NCI-H1417 treated with DMSO at 0.1 percent for 48 hours (cell line): ENCODE measurements at places on chromosomes 6 and 20.

GRCh38 chr6:157961832-157962575 lies 19.7 kb upstream of the SYNJ2 start:
- no peak for DNase-seq

DNA sequence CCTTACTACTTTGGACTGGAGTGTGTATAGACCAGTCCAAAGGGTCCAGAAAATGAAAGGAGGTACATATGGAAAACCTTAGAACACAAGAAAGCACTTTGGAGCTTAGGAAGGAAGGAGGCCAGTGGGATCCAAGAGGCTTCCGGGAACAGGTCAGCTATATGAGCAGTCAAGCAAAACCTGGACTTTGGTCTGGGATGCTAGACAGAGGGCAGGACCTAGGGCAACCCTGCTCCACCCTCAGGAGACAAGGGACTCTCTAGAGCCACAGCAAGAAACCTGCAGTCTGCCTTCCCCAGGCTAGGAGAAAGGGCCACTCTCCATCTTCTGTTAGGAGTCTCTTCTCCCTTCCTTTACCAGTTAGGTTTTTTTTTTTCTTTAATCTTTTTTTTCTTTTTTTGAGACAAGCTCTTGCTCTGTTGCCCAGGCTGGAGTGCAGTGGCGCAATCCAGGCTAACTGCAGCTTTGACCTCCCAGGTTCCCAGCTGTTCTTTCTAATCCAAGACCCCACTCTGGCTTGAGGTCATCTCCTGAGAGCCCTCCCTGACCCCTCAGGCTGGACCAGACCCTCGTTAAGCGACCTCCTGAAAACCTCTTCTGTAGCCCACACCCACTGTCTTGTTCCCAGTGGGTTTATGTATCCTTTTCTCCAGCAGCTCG lies 4.6 kb downstream of the KCNK5 start:
- no peak for DNase-seq

GRCh38 chr6:1498491-1499113 lies 109.2 kb downstream of the FOXF2 start:
- DNase-seq: no peak

GRCh38 chr6:155314773-155315515 lies 660 bp upstream of the TFB1M start:
- peak; percentile 97 for DNase-seq

DNA sequence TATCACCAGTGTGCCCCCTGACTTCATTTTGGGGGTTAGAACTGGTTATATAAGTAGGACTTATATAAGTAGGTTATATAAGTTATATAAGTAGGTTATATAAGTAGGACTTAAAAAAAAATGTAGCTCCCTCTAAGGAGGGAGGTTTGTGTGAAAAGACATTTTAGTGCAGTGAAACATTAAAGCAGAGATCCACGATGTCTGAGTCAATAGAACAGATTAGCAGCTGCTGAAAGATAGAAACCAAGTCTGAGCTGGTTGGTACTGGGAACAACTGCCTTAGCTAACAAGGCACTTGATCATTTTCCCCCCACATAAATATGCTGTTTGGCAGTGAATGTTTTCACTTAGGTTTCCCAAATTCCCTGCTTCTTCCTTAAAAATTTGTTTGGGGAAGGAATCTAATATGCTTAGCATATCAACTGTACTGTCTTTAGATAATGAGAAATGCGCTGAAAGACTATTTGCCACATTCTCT lies 2.1 kb upstream of the RPS12 start:
- DNase-seq: no peak

- DNase-seq: no peak
These were observed 31.0 kb upstream of the VEGFA start for GRCh38 chr6:43738877-43739641.

DNA sequence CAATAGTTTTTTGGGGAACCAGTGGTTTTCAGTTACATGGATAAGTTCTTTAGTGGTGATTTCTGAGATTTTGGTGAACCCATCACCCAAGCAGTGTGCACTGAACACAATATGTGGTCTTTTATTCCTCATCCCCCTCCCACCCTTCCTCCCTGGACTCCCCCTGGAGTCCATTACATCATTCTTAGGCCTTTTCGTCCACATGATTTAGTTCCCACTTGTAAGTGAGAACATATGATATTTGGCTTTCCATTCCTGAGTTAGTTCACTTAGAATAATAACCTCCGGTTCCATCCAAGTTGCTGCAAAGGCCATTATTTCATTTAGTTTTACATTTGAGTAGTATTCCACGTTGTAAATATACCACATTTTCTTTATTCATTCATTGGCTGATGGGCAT lies 28.3 kb downstream of the RPP40 start:
- DNase-seq: no peak

- DNase-seq: no peak
These were observed 46.2 kb upstream of the SDHAF4 start for GRCh38 chr6:70520575-70520974.

DNA sequence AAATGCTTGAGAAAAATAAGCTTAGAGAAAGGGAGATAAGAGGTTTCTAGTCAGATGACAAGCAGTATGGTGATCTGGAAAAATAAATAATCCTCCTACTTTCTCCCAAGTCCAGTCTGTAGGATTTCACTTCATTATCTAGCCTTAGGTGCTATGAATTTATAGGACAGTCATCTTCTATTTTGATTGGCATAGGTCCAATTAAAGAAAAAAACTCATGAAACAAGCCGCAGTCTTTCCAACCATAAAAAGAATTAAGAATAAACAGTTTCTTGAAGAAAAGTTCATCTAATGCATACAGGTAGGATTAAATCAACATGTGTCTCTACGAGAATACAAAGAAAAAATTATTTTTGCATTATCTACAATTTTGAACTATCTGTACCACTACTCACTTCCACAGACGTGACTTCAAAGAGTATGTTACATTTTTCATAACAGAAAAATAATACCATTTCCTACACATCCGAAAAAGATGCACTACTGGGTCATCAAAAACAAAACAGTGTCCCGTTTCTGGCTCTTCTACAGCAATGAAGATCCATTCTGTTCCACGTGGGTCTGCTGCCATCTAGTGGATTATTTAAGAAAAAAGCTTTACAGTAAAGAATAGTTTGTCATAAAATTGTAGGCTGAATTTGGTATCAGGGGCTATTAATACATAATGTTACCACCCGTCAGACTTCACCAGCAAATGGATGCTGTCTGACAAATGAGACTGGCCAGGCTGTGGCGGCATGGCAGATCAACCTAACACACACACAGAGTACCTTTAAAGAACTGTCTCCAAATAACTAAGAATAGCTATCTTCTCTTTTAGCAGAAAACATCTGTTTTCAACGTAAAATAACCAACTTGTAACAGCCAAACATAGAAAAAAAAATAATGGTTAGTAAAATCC lies 28.9 kb downstream of the STX7 start:
- peak; percentile 54 for DNase-seq

GRCh38 chr6:149942461-149942829 lies 631 bp downstream of the ULBP2 start:
- DNase-seq: no peak

DNA sequence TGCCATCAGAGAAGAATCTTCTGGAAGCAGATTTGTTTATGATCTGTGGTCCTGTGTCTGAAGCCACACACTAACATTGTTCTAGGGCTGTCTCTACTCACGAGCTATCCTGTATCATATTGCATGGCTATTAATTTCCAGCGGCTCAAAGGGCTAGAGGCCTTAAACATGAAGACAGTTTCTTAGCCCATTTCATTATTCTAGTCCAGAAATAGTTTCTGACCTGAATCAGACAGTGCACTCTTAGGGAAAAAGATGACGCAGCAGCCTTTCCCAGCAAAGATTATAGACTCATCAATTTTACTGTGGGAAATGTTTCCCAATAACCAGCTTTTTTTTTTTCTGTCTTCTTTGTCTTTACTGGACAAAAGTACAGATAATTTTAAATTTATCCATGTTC lies 105.3 kb upstream of the SUPT3H start:
- no peak for DNase-seq

DNA sequence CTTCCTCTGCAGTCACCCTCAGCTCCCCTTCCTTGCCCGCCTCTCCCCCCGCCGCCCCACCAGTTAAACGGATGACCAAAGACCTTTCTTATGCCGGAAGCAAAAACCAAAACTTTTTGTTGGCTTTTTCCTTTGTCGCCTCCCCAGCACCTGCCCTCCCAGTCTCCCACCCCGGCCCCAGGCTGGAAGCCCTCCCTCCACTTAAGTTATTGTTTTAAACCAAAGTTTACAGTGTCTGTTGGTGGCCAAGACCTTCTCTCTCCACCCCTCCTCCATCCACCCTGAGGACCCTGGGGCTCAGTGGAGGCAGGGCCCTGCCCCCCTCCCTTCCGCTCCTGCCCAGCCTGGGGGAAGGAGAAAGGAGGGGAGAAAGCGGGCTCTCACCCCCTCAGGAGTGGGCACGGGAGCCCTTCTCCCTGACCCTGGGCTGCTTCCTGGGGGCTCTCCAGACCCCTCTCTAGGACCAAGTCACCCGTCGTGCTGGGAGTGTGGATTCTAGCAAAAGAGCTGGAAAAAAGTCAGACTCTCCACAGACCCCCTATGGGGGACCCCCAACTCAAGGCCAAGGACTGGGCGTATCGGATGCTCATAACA lies 38.3 kb upstream of the MDFI start:
- no peak for DNase-seq

DNA sequence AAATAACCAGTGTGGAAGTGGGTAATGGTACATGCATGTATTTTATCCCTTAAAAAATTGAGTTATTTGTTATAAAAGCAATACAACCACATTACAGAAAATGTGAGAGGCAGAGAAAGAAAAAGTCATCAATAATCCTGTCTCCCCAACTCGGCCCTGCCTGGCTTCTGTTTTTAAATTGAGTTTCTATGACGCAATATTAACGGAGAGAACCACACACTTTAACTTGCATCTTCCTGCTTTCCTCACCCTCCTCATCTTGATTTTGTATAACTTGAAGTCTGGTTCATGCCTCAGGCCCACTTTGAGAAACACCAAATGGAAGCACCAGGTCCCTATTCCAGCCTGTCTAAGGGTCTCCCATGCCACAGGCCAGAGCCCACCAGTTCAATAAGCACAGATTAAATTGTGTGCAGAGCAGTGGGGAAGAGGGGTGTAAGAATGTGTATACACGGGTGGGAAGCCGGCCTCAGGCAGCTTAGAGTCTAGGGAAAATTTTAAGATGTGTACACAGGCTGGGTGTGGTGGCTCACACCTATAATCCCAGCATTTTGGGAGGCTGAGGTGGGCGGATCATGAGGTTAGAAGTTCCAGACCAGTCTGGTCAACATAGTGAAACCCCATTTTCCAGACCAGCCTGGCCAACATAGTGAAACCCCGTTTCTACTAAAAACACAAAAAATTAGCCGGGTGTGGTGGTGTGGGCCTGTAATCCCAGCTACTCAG lies 15.9 kb downstream of the KCNK5 start:
- no peak for DNase-seq

GRCh38 chr20:24958506-24959385 lies 9.7 kb downstream of the CST7 start:
- no peak for DNase-seq

- DNase-seq: no peak
These were observed 75.3 kb downstream of the ANKRD60 start for GRCh38 chr20:58153121-58153520.

GRCh38 chr6:141833001-141833655 lies 299.6 kb upstream of the GJE1 start:
- DNase-seq: no peak

DNA sequence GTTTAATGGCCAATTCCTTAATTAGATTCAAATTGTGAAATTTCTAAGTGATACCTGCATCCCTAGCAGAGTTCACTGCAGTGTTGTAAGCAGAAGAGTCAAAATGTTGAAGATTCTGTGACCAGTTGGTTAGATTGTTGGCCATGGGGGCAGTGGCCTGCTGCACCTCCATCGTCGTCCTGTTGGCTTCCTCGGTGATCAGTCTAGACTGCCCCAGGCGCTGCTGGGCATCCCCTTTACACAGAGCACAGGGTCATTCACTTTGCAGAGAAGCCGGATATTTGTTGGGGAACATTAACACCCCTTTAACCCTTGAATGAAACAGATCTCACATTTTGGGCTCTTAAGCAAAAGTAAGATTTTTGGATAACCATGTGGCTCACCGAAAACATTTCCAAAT lies 60.7 kb downstream of the FAM229B start:
- no peak for DNase-seq

- no peak for DNase-seq
These were observed 172.2 kb upstream of the THBS2 start for GRCh38 chr6:169425628-169426370.

GRCh38 chr20:53847837-53848170 lies 222.6 kb downstream of the BCAS1 start:
- no peak for DNase-seq

DNA sequence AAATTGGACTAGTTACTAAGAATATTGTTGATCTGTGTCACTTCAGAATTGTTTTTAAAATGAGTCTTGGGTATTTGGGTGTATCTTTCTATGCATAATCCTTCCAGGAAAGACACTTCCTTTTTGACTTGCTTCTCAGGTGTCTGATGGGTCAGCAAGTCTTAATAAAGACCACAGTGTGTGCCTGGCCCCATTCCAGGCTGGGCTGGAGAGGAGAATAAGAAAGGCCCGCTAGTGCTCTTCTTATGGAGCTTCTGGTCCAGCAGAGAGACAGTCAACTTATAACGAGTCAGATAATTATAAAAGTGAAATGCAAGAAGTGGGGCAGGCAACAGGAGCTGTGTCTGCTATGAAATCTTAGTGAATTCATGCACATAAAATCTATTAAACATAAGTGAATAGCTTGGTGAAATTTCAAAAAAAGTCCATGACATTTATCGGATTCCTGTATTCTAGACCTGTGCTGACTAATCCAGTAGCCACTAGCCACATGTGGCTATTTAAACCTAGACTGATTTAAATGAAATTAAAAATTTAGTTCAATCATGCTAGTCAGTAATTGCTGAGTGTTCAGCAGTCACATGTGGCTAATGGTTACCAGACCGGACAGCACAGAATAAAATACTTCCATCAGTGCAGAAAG lies 42.6 kb downstream of the RNF144B start:
- no peak for DNase-seq

DNA sequence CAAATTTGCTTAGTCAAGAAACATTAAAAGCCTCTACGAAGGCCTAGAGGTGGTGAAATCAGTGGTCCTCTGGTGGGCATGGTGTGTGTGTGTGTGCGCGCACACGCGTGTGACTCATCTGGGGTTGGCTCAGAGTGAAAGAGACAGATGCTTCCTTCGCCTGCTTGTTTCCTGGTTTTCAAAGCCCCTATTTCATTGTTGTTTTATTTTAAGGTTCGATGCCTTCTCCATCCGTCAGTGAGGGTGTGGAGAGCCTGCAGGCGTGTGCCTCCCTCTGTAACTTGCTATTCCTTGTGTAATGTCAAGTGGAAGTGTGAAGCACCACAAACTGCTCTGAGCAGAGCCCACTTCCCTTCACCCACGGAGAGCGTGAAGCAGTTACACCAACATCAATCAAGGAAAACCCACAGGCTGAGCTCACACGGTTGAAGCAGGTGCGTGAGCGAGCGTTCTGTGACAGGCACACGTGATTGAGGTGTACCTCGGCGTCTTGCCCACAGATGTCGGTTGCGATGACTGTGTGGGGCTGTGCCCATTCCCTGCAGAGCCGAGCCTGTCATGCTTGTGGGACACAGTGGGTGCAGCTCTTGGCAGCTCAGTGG lies 233.9 kb downstream of the PRL start:
- no peak for DNase-seq
